ENCODE measurements at places on chromosomes 2 and 18.

- no peak for DNase-seq
These were observed 1.8 kb upstream of the GBX2 start for GRCh38 chr2:236169741-236170589.

DNA sequence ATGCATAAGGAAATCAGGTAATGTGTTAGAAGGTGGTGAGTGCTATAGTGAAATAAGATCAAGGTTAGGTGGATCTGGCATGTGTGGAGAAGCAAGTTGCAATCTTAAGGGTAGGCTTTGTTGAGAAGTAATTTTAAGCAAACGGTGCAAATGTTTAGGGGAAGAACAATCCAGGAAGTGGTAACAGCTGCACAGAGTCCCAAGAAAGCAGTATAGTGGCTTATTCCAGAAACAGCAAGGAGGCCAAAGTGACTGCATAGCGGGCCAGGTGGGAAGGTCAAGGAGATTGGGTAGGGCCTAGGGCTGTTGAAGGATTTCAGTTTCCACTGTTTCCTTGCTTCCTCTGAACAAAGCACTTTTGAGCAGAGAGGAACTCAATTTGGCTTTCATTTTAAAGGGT, 30.0 kb upstream of the RAB1A start:
- no peak for DNase-seq

DNA sequence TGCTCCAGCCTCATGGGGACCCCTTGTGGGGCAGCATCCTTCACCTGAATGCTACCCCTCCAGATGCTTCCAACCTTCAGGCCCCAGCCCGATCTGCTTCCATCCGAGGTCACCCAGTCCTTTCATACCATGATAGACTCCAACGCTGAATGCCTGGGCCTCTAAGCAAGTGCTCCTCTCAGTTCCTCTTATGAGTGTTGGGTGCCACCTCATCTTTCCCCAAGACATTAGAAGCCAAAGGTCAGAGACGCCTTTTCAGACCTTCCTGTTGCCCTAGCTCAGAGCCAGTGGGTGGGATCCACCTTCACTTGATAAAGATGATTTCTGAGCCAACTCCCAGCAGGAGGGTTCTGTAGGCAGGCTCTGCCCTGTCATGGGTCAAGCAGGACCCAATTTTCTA, 174.5 kb upstream of the MGAT5 start:
- no peak for DNase-seq

DNA sequence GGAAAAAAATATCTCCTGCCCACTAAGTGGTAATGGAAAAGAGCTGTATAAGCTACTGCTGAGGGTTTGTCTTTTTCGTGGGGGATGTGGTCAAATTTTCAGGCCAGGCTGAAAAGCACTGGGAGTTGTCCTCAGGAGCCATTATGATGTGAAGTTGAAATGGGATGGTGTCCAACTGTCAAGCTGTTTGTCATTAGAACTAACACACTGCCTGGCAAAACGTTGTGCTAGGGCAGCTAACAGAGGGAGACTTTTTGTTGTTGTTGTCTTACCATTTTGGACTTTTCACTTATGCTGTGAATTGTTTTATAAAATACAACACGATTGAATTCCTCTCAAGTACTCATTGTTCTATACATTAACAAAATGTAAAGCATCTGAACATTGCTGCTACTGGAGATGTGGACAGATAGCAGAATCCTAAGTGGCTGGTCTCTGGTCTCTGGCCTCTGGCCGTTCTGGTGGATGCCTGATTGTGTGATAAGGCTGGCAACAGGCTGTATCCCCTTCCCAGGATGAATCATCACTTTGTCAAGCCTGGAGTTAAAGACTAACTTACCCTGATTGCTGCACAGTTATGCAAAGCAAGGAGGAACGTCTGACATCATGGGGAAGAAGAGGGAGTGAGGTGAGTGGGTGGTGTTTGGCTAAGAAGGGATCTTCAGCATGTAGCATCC, 2.3 kb downstream of the MYO1B start:
- DNase-seq: no peak

GRCh38 chr18:79923896-79924585, 27.4 kb downstream of the SLC66A2 start:
- no peak for DNase-seq

GRCh38 chr2:172745636-172746035, 10.0 kb downstream of the RAPGEF4 start:
- no peak for DNase-seq
